ENCODE measurements at places on chromosomes 1 and 21.

DNA sequence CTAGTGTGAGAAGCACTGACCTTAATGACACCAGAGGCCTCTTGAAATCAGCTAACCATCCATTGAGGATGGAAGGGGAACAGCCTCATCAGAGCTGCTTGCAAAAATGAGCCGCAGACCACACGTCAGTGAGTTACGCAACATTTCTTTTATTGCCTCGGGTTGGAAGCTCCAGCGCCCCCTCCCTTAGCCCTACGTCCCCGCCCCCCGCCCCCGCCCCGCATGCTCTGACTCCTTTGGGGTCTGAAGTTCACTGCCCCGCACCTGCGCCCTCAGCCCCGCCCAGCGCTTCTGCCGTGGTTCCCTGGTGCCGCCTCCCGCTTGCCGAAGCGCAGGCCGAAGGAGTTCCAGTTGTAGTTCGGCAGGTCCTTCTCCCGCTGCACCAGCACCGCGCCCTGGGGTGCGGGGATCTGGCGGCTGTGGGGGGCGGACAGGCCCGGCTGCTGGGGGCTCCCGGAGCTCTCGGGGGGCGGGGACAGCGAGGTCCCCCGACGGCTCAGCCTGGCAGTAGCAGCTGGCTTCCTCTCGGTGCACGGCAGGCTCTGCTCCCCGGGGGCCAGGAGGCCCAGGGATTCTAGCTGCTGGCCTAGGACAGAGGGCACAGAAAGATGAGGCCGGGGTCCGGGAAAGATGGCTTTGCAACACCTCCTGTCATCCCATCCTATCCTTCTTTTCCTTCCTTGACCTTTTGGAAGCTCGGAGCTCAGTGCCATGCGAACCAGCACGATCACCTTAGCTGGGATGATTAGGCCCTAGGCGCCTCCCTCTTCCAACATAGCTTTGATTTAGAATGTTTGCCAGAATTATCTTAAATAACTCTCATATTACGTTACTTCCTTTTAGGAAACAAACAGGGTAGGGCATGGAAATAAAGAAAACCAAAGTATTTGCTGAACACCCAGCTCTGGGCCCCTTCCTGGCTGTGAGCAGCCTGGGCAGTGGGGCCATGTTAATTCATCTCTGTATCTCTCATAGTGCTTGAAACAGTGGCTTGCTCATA, 5.8 kb downstream of the KISS1 start:
- DNase-seq, result peak; percentile 26

- no peak for DNase-seq
Observed at GRCh38 chr1:174469687-174470086, 21.9 kb downstream of the GPR52 start.

DNA sequence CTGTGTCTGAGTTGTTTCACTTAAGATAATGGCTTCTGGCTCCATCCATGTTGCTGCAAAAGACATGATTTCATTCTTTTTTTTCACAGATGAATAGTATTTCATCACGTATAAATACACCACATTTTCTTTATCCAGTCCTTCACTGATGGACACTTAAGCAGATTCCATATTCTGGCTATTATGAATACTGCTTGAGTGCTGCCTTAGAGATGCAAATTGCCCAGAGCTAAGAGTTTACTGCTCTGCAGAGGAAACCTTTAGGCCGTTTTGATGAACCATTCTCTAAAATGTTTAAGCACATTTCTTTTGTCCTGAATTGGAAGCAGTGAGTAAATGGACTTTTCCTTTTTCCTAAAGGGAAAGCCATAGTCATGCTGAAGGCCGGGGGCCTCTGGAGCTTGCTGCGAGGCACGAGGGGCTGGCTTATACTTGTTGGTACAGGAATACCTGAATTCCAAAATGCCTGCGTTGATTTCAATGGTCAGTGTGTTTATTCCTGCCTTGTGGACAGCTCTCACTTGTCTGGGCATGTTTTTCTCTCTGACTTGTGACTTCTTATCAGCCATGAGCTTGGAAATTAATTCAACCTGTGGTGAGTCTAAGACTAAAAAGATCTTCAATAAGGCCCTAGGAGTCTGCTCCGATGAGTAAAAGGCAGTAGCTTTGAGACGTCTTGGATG, 201.0 kb upstream of the MAP1LC3C start:
- DNase-seq, result no peak

- no peak for DNase-seq
Observed at GRCh38 chr1:22806584-22806983, 95.9 kb downstream of the EPHB2 start.

- no peak for DNase-seq
Observed at GRCh38 chr1:16095447-16095846, 22.0 kb upstream of the FAM131C start.

- no peak for DNase-seq
Observed at GRCh38 chr1:156012051-156012817, 8.5 kb downstream of the SSR2 start.

GRCh38 chr1:27318596-27318995, 3.4 kb upstream of the TMEM222 start:
- no peak for DNase-seq

DNA sequence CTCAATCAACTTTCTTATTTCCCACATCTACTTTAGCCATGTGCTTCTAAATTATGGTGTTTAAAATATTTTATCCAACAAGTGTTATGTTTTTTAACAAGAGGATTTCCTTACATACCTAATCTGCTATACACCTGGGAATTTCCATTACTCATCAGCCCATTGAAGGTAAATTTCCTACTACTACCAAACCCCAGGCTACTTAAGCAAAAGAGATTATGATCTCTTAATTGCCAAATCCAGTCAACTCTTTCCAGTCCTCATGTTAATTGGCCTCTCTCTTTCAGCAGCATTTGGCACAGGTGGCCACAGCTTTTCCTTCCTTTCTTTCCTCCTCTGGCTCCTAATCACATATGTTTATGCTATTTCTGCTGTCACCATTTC, 5.1 kb upstream of the C1orf162 start:
- DNase-seq, result no peak

DNA sequence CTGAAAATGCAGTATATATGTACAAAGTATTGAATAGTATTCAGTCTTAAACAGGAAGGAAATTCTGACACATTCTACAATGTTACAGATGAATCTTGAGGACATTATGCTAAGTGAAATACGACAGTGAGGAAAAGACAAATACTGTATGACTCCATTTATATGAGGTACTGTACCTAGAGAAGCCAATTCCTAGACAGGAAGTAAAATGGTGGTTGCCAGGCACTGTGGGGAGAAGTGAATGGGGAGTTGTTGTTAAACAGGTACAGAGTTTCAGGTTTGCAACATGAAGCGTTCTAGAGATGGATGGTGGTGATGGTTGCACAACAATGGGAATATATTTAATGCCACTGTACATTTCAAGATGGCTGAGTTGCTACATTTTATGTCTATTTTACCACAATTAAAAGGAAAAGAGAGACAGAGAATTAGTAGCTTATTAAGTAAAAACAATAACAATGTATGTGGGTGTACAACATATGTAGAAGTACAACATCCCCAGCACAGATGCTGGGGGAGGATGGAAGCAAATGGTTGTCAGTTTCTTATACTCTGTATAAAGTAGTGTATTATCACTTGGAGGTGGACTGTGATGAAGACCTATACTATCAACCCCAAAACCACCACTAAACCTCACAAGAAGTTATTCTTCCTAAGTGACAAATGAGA, 3.9 kb upstream of the RAB4A start:
- DNase-seq, result no peak

DNA sequence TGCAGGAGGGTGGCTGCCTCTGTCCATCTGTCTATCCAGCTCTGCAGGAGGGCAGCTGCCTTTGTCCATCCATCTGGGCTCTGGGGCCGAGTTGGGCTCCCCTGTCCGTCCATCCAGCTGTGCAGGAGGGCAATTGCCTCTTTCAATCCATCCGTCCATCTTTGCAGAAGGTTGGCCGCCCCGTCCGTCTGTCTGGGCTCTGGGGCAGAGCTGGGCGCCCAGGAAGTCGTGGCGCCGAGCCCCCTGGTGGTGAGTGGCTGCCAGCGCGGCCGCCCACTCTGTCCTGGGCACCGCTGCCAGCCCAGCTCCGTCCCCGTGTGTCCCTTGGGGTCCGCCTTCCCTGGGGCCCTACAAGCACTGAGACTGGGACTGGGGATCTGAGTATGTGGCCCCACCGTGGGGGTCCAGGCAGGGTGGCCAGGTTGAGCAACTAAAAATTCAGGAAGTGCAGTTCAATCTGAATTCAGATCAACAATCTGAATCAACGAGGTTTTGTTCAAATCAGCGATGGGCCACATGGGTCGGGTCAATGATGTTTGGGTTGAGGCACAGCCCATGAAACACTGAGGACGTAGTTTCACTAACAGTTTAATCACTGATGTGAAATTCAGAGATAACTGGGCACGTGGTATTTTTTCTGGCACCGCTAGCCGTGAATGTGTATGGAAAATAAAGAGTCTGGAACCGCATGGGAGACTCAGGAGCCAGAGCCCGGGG, 99.1 kb upstream of the ACTRT2 start:
- DNase-seq, result no peak

DNA sequence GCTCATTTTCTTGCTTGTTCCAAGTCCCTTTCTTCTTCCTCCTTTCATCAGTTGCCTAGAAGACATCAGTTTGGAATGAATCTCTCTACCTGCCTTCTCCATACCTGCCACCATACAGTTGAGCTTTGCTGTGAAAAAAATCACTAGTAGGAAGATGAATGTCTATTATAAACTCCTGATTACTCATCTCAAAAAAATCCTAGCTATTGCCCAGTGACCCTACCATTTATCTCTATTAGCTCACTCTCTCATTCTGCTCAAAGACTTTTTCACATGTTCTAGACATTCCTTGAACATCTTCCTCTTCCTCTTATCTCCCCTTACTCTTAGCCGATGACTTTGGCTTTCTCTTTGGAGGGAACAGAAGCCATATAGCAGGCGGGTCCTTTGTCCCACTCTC, 49.7 kb upstream of the HMGB4 start:
- DNase-seq, result no peak

DNA sequence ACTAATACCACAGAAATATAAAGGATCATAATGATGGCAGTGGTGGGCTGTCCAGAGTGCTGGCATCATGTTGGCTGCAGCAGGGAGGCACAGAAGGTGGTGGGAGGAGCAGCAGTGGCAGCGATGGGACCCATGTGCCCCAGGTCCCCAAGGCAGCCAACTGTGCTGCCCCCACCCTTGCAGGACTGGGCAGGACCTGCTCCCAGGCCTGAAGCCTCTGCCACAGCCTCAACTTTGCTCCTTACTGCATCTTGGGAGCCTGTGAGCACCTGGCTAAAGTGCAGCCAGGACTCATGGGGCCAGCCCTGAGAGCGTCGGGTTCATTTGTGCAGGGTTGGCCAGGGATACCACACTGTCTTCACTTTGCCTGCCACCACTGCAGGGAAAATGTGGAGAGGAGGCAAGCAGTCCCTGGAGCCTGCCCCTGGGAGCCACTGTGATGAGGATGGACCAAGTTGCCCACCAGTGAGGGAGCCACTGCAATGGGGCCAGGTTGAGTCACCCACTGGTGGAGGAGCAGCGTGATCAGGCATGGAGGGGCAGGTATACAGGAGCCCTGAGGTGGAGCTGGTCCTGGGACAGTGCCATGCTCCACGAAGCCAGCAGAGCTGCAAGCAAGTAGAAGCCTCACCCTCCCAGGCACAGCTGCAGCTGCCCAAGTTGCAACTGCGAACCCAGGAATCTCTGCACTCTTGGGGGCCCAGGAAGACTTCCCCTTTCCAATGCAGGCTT, 25.3 kb upstream of the DENND1B start:
- no peak for DNase-seq
